ENCODE measurements at places on chromosomes 4 and X.

DNA sequence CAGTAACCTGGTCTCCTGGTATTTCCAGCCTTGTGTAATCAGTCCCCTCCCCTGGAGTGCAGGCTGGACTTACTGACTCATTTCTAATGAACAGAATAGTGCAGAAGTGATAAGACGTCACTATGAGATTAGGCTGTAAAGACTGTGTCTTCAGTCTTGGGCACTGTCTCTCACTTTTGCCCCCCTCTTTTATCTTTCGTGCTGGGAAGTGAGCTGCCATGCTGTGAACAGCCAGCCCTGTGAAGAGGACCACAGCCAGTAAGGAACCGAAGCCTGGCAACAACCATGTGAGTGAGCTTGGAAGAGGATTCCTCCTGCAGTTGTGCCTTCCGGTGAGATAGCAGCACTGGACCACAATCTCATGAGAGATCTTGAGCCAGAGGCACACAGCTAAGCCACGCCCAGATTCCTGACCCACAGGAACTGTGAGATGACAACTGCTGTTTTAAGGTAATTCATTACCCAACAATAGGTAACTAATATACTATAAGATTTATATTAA, 67.5 kb upstream of the GPR34 start:
- DNase-seq = no peak

GRCh38 chrX:105753411-105753810, 68.9 kb upstream of the NRK start:
- DNase-seq = no peak

GRCh38 chrX:120790118-120790517, 85.5 kb downstream of the CT47B1 start:
- peak; percentile 67 for DNase-seq

DNA sequence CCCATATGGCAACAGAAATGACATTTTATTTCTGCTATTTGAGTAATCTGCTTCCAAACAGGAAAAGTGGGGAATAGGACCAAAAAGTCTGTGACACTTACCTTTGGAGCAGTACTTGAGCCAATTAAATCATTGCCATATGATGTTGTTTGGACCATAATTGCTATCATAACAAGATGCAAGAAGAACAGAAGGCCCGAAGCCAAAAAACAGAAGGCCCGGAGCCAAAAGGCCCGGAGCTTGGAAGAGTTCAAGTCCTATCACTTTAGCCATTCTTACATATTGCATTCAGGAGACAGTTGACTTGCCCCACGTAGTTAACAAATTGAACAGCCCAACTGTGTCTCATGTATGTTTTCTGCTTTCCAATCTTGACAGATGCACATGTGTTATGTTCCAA, 285.6 kb downstream of the ARHGAP24 start:
- no peak for DNase-seq

DNA sequence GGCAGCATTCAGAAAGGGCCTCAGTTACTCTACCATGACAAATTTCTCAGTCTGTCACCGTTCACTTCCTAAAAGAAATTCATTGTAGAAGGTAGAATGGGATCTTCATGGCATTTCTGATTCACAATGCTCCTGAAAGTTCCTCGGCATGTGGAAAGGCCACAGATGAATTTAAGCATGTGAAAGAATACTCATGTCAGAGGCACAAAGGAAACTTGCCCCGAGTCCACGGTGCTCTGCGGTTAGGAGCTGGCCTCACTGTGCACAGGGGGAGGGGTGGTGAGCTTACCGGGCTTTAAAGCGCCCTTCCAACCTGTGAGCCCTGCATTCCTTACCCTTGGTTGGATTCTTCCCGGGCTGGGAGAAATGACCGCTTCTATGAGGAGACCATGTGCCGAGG, 9.3 kb downstream of the TKTL1 start:
- DNase-seq = no peak

DNA sequence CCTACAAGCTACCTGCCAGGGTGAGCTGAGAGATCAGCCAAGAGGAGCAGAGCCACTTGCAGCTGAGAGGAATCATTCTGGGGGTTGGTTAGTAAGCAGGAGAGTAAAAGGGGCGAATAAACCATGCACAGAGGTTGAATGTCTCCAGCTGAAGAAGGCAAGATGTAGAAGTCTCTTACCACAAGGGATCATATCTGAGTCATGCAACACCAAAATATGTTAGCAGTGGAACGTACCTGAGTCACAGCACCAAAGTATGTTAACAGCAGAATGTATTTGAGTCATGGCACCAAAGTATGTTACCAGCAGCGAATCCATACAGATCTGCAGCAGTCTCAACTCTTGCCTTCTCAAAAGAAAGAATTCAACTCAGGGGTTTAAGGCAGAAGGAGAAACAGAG, 29.9 kb downstream of the C4orf51 start:
- peak; percentile 54 for DNase-seq

GRCh38 chr4:78656968-78657445, 105.4 kb downstream of the ANXA3 start:
- no peak for DNase-seq

GRCh38 chr4:82585690-82586435, 24.1 kb upstream of the TMEM150C start:
- no peak for DNase-seq

GRCh38 chrX:25544641-25545040, 528.9 kb upstream of the ARX start:
- DNase-seq = no peak

GRCh38 chrX:119605464-119606279, 552 bp downstream of the NKRF start:
- no peak for DNase-seq

DNA sequence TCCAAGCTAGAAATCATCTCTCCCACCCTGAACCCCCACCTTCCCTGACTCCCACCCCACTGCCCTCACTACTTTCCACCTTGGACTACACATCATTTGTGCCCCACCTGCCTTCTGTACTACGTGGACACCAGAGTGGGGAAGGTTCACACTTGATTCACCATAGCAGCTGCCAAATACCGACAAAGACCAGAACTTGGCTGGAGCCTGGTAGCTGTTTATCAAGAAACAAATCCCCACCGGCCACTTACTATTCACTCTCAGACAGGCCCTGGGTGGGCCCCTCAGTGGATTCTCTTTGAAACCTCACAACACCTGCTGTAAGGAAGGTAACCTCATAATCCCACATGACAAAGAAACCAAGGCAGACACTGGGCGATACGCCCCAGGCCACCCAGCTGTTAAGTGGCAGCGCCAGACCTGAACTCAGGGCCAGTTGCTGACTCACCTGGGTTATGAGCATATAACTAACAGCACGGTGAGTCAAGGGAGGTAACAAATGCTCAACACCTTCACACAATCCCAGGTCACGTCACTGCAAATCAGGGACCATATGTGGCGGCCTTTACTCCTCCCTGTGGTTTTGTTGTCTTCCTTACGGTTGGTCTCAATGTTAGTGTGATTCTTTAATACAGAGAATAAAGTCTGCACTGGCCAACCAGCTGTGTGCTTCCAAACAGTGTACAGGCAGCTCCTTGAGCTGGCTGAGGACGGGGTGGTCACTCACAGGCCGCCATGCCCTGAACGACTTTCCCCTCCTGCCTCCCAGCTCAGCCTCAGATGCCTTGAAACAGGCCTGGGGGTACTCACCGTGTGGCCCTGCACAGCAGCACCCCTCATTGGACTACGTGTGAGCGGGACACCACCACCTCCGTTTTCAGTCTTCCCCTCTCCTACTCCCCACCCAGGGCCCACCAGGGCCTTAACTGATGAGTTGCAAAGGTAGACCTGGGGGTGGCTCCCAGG, 7.5 kb downstream of the WDR1 start:
- DNase-seq = no peak

DNA sequence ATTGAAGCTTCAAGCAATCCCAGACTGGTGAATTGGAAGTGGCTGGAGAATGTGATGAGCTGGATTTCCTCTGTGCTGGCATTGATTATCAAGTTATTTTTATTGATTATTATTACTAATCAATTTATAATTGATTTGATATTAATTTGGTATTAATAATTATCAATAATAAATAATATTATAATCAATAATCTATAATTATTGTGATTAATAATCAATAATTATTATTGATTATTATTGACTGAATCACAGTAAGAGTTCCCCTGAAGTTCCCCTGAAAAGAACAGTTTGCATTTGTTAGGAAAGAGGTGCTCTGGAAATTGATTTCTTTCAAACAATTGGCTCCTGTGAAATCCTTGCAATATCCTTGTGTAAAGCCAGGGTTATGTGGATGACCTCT, 7.5 kb upstream of the FAM9A start:
- DNase-seq = no peak

- no peak for DNase-seq
These were observed 131.5 kb upstream of the RPL34 start for GRCh38 chr4:108488865-108489264.

DNA sequence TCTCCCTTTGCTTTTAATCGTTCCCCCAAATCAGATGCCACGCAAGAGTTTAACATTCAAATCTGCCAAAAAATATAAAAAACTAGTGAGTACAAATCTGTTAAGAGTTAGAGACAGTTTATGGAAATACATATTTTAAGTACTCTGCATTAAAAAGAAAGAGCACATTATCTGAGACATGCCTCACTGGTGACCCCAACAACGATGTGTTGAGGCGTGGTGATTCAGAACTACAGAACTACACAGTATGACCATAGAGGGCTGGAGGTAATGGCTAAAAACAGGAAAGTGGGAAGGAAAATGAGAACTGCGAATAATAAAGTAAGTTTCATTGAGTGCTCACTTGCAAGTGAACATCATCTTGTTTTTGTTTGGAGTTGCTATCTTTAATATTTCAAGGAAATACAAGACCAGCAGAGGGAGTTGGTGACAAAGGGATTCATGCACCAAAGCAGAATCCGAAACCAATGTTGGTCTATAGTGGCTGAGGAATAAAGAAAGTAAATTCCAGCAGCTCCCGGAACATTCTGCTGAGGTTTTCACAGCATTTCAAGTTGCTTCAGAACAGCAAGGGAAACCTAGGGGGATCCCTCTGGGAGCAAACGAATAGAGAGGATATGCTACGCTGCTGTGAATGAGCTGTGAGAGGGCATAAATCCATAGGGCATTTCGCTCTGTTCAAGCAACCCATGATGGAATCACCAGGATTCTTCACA, 92.2 kb downstream of the DCHS2 start:
- no peak for DNase-seq

DNA sequence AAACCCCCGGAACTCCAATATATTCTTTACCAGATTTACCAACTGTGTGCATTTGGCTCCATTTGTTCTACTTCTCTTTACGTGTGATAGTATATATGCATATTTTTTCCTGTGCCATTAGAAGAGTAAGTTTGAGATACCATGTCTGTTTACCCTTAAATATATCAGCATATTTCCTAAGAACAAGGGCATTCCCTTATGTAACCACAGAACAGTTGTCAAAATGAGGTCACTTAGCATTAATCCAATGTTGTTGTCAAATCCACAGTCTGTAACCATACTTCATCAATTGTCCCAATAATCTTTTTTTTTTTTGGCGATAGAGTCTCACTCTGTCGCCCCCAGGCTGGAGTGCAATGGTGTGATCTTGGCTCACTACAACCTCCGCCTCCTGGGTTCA, 55.2 kb downstream of the TBC1D14 start:
- DNase-seq = no peak

- no peak for DNase-seq
These were observed 691.0 kb downstream of the GRID2 start for GRCh38 chr4:92994727-92995126.

DNA sequence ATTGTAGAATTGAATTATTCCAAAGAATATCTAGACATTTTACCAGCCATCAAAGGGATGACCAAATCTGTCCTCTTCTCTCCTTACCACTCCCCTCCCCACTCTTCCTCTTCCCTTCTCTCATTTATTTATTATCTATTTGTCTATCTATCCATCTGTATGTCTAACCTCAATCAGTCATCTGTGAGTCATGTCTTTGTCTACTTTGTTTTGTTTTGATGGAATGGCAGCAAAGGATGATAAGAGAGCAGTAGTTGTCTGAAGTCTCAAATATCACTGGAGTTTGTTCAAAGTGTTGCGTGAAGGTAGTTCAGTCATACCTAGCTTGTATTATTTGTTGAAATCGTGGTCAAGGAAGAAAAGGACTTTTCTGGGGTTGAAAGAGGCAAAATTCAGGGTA, 34.7 kb upstream of the PGRMC2 start:
- no peak for DNase-seq

DNA sequence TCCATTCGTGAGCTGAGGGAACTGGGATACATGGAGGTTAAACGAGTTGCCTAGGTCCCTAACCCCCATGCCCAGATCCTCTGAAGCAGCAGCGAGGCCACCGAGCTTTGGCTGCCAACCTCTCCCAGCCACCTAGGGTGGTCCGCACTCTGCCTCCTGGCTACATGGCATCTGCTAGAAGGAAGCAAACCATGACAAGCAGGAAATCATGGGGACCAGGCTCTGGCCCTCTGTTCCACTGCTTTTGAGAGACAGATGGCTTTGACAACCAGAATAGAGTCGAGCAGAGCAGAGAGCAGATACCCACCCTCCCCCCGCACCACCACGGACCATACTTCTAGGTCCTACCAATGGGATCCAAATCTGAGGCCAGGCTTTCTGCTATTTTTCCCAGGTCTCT, 37.5 kb upstream of the NKRF start:
- DNase-seq = no peak

GRCh38 chr4:169063441-169063840, 53.4 kb upstream of the CBR4 start:
- DNase-seq = no peak

- DNase-seq = no peak
These were observed 27.5 kb downstream of the OR13H1 start for GRCh38 chrX:131571348-131571747.

- no peak for DNase-seq
These were observed 92.3 kb upstream of the DCLK2 start for GRCh38 chr4:149985981-149986380.

- no peak for DNase-seq
These were observed 115.9 kb downstream of the COX18 start for GRCh38 chr4:72953571-72953970.

GRCh38 chrX:17559728-17560379, 177.4 kb upstream of the SCML1 start:
- peak; percentile 54 for DNase-seq

DNA sequence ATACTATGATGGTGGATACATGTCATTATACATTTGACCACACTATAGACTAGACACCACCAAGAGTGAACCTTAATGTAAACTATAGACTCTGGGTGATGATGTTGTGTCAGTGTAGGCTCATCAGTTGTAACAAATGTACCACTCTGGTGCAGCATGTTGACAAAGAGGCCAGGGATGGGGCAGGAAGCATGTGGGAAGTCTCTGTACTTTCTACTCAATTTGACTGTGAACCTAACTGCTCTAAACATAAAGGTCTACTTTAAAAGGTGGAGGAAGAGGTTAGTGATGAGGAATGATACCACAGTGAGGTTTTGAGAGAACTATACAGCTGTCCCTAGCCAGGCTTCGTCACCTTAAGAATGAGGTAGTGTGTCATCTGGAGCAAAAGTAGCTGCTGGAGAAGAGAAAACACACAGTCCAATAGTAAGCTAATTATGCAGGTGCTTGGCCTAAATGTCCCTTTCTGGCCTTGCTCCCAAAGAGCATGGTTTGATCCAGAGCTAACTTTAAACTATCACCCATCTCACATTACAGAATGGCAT, 38.4 kb downstream of the GRSF1 start:
- DNase-seq = no peak

GRCh38 chr4:83019794-83020494, 9.3 kb upstream of the LIN54 start:
- no peak for DNase-seq
